ENCODE measurements at places on chromosomes 7 and 10.

DNA sequence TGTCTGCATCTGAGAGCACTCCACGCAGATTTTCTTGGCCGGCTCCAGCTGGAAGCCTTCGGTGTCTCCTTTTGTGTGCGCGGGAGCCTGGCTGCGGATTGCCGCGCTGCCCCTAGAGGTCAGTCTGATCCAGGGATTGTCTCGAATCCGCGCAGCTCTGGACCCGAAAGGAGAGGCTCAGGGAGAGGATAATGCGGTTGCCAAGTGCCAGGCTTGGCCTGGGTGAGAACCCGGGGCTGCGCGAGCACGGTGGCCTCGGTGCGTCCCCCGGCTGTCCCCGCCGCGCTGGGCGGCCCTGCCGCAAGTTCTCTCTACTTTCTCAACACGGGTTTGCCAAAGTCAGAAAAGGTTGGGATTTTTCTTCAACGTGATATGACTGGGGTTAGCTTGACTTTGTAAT is 140.9 kb downstream of the ADCYAP1R1 start:
- DNase-seq, result no peak

DNA sequence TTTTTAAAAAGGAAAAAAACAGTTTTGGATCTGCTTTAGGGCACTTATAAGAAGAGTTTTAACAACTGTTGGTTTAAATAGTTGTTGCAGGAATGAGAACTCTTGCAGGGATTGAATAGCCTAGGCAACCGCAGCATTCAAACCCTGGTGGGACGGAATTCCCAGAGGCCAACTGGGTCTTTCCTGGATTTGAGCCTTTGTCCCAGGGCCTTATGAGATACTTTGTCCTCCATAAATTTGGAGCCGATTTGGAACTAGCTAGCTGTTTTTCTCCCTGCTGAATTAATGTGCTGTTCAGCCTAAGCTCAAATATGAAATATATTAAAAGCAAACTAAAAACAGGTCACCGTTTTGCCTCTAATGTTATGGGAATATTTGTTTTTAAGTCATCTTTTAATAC is 109.6 kb downstream of the LRMDA start:
- no peak for DNase-seq

GRCh38 chr10:122587098-122587760 is 26.7 kb downstream of the DMBT1 start:
- no peak for DNase-seq

DNA sequence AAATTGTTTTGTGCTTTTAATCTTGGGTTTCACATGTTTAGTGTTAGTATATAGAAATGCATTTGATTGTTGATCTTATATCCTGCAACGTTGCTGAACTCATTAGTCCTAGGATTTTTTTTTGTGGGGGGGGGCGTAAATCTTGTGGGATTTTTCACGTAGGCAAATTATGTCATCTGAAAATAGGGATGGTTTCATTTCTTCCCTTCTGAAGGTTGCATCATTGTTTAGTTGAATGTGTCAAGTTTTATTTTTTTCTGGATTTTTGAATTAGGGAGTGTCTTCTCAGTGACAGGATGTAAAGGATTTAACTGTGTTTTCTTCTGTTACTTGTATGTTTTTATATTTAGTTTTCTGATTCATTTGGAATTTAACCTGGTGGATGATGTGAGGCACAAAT is 26.7 kb downstream of the MKLN1 start:
- no peak for DNase-seq

DNA sequence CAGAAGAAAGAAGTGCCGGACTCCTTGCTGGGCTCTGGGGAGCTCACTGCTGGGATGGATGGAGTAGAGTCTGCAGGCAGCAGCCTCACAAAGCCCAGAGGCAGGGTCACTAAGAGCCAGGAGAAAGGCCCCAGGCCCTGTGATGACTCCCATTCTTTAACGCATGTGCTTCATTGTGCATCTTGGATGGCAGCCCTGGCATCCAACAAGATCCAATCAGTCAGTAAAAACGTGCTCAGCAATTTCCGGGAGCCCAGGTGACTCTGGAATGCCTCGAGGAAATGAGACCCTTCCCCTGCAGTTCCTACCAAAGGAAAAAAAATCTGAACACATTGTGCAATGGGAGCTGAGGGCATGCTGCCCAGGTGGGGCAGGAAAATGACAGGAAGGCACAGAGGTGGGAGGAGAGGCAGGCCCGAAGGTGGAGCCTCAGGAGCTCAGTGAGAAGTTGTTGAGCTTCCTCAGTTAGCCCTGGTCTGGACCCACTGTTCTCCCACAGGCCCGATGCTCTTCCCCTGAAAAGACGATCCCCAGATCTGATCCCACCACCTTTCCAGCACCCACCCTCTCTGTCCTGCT is 60.7 kb upstream of the TMEM72 start:
- no peak for DNase-seq

DNA sequence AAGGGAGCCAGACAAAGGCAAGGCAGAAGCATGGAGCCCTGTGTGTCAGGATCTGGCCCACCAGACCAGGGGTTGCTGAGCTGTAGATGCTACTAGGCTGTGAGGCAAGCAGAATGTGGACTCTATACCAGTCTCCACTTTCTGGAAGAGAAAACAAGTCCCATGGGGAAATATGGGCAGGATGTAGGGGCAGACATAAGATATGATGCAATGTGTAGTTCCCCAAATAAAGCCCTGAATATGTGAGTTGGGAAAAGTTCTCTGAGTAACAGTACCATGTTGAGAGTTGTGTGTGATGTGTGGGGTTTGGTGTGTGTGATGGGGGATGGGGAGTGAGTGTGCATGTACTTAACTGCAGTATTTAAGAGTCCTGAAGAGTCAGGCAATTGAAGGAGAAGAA is 62.3 kb downstream of the NPSR1 start:
- no peak for DNase-seq

DNA sequence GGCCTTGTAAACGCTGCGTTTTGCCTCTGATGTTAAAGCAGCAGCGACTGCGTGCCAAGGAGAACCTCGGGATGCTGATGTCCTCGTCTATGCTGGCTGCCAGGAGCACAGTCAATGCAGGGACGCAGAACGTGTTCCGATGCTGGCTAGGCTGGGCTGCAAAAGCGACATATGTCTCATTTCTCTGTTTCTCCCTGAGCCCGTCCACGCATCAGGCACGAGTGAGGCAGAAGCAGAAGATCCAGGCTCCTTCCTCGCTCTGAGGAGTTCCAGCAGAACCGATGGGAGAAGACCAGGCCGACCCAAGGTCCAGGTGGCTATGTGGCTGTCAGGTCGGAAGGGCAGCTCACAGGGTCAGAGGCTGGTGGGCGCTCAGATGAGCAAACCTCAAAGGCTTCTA is 3.7 kb upstream of the FOXL3 start:
- DNase-seq, result no peak

- no peak for DNase-seq
Observed at GRCh38 chr7:19102884-19103283, 14.6 kb downstream of the TWIST1 start.

GRCh38 chr7:104045183-104045582 is 55.7 kb upstream of the RELN start:
- no peak for DNase-seq

GRCh38 chr7:97506728-97507127 is 225.2 kb upstream of the TAC1 start:
- no peak for DNase-seq

GRCh38 chr7:102985176-102985783 is 72.5 kb downstream of the LRRC17 start:
- no peak for DNase-seq

DNA sequence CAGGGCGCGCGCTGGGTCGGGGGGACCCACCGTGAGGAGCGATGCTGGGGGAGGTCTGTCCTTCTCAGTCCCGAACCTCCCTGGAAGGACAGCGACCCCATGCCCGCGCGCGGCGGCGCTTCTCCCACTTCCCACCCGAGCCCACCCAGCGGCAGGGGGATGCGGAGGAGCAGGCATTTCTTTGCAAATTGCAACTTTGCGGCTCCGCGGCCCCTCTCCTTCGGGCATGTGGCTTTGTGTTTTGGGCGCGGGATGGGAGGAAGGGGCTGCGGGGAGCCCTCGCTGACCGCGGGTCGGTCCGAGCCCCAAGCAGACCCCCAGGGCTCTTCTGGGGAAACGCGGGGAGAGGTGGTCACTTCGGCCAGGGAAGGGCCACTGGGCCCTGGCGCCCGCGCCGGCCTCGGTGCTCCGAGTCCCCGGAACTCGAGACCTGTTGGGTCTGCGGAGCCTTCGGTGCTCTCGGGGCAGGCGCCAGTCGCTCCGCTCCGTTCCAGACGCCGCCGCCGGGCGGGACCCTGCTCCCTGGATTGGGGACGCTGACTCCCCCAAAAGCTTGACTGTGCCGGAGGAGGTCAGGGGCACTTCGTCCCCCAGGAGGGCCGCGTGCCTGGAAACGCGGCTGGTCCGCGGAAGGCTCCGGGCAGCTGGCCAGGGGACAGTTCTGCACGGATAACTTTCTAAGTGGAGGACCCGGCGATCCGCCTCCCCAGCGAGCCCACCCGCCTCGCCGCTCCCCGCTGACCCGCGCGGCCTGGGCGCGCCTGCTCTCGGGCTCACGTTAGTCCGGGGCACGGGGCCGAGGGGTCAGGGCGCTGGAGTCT is 164.2 kb upstream of the DPP6 start:
- no peak for DNase-seq

DNA sequence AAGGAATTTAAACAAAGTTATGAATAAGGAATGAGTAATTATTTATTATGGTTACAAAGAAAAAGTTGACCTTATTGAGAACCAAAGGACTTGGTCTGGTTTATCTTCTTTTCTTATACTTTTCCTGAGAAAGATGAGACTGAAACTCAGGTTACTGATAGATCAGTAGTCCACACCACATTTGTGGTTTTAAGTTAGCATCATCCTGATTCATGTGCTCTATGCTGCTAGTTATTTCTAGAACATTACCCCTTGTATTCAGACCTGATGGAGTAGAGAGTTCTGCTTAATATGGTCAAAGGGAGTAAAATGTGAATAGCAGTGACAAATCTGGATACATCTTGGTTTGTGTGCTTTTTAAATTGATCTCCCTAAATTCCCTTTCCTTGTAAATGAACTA is 63.8 kb downstream of the FOXP2 start:
- DNase-seq, result no peak

- peak; percentile 13 for DNase-seq
Observed at GRCh38 chr7:77799078-77799964, 748 bp downstream of the PHTF2 start.

GRCh38 chr10:59895629-59896116 is 10.7 kb downstream of the CCDC6 start:
- DNase-seq, result no peak

- no peak for DNase-seq
Observed at GRCh38 chr7:96196676-96197075, 125.2 kb downstream of the SLC25A13 start.

GRCh38 chr10:122419016-122419415 is 35.4 kb upstream of the ARMS2 start:
- DNase-seq, result no peak

- DNase-seq, result peak; percentile 65
Observed at GRCh38 chr7:141737836-141738591, at the start of gene SSBP1. TSS of gene SSBP1 (plus strand) at chr7:141738358. CDS start at chr7:141739167, 809 bp downstream.

GRCh38 chr7:15411019-15411418 is 150.8 kb downstream of the AGMO start:
- no peak for DNase-seq

- DNase-seq, result peak; percentile 67
Observed at GRCh38 chr7:12635830-12636229, 51.6 kb upstream of the ARL4A start.

GRCh38 chr7:47901542-47901941 is 46.7 kb downstream of the PKD1L1 start:
- DNase-seq, result no peak

DNA sequence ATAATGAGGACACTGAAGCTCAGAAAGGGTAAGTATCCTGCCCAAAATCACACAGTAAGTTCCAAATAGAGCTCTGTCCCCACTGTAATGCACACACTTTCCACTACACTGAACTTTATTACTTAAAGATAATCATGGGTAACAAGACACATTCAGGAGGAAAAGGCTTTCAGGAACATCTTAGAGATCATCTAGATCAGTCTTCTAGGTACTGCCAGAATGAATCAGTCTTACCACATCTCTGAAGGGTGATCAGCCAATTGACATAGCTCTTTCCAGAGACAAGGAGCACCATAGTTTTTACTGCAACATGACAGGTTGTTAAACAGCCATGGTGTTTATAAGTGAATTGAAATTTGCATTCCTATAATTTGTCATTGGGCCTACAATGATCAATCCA is 5.4 kb upstream of the HERPUD2 start:
- peak; percentile 53 for DNase-seq

DNA sequence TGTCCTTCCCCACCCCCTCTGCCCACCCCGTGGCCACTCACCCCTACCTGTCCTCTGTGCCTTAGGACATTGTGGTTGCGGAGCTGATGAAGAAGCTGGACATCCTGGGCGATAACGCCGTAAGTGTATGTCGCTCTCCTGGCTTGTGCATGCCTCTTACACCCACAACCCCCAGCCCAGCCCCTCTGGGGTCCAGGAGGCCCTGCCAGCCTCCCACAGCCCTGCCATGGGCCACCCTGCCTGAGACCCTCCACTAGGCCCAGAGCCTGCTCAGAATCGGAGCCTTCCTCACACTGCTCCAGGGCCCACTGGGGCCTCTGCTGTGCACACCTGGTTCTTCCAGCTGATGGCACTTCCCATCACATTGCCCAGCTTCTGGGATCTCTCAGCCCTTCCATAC is 36.8 kb upstream of the DPYSL4 start:
- DNase-seq, result no peak

DNA sequence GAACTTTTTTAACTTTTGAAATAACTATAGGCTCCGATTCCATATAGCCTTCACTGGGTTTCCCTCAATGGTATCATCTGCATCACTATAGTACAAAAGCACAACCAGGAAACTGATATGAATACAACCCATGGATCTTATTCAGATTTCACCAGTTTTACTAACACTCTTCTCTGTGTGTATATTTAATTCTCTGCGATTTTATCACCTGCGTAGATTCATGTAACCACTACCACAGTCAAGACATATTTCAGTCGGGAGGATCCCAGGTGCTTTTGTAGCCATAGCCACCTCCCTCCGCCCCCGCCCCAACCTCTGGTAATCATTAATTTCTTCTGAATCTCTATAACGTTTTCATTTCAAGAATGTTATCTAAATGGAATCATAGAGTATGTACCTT is 82.8 kb upstream of the C7orf33 start:
- peak; percentile 39 for DNase-seq

- no peak for DNase-seq
Observed at GRCh38 chr10:123496996-123497660, 169.0 kb upstream of the GPR26 start.
